ENCODE measurements at places on chromosomes 7 and 10. TPM values are rescaled to one million over a fixed set of nuclear protein-coding genes. Genes with fewer than 3 reads are reported as not detected.

DNA sequence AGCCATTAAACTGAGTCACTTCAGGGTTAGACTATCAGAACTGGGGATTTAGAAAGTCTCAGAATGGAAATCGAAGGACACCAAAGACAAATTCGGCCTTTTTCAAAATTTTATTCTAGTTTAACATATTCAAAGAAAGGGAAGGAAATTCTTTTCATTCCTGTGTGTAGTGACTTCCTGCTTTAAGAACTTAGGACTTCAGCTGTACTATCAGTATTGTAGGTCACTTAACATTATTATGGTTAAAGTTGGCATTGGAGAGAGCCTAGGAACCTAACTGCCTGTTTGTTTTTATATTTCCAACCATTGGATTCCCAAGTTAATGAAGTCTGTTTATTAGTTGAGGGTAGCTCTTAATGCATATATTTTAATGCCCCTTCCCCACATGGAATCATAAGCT, 63.7 kb downstream of the PTEN start:
- H3K4me3 ChIP-seq: no peak overlapping the region
- H3K4me1 ChIP-seq: peaks cover 19% of the 10 kb centered on the region
- H3K27me3 ChIP-seq: no peaks in the 10 kb centered on the region
- peak overlapping the region; percentile 54 for H3K27ac ChIP-seq
- H3K36me3 ChIP-seq: peaks cover 58% of the 10 kb centered on the region

Gene IGFBP3
- polyA plus RNA-seq: not detected

GRCh38 chr10:79378647-79379511, 31.6 kb downstream of the PPIF start:
- no peaks in the 10 kb centered on the region for H3K27me3 ChIP-seq
- no peak overlapping the region for H3K4me3 ChIP-seq
- no peaks in the 10 kb centered on the region for H3K36me3 ChIP-seq
- H3K27ac ChIP-seq: no peak overlapping the region

- no peak for DNase-seq
- H3K27me3 ChIP-seq: no peaks in the 10 kb centered on the region
- H3K4me1 ChIP-seq: no peaks in the 10 kb centered on the region
Observed at GRCh38 chr7:105782391-105783042, 93.9 kb downstream of the ATXN7L1 start.

Gene ST8SIA6
- 0.11 TPM for polyA plus RNA-seq

DNA sequence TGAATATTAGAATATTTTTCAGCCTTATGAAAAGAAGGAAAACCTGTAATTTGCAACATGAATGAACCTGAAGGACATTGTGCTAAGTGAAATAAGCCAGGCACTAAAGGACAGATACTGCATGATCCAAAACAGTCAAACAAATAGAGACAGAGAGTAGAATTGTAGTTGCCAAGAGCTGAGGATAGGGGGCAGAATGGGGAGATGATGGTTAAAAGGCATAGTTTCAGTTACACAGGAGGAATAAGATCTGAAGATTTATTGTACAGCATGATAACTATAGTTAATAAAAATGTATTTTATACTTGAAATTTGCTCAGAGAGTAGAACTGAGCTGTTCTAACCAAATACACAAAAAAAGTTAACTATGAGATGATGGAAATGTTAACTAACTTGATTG, 149.0 kb upstream of the TMEM106B start:
- no peaks in the 10 kb centered on the region for H3K4me1 ChIP-seq
- H3K27ac ChIP-seq: no peak overlapping the region
- H3K4me3 ChIP-seq: no peak overlapping the region
- H3K27me3 ChIP-seq: no peaks in the 10 kb centered on the region
- no peak for DNase-seq
- H3K36me3 ChIP-seq: no peaks in the 10 kb centered on the region

Gene CYP2C19
- not detected for polyA plus RNA-seq

Measured in CD14-positive monocyte (primary cell).